Mammary epithelial cell (primary cell): ENCODE measurements at places on chromosomes 13 and 19. TPM values are rescaled to one million over a fixed set of nuclear protein-coding genes. Genes with fewer than 3 reads are reported as not detected.

MEF2B gene
- 0.68 and 1.3 TPM in 2 replicates for total RNA-seq

PTGIR gene
- total RNA-seq: under 0.01 TPM

RAB3A gene
- total RNA-seq: 0.61 and 1.8 TPM in 2 replicates

RNF126 gene
- total RNA-seq: 68.2 and 83.9 TPM in 2 replicates

OVOL3 gene
- not detected in 2 replicates for total RNA-seq

ZNF99 gene
- total RNA-seq: under 0.01 TPM

- DNase-seq: no peak
Observed at GRCh38 chr19:30879736-30880135, 469.5 kb downstream of the TSHZ3 start.

GRCh38 chr19:13861392-13861713 lies 15.6 kb upstream of the NANOS3 start:
- no peak for DNase-seq

GRCh38 chr19:51324167-51324481 lies 12.7 kb downstream of the IGLON5 start:
- no peak for DNase-seq

- DNase-seq: no peak
Observed at GRCh38 chr13:91647361-91647990, 249.1 kb downstream of the GPC5 start.

GRCh38 chr13:67045357-67045756 lies 184.8 kb downstream of the PCDH9 start:
- DNase-seq: no peak

DNA sequence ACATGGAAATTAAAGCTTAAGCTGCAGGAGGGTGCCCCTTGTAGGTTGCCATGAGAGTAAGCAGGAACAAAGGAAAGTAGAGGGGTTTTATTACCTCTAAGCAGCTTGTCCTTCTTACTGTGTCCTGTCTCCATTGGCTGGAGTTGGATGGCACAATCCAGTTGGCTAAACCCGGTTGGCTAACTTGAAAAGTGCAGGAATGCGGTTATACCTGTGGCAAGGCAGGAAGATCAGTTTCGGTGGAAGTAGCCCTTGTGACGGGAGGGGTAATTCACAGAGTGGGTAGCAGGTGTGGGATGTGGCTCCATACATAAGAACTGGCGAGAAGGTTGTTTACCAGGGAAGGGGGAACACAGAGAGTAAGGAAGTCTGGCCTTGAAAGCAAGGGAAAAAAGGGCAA lies 3.2 kb downstream of the ZNF726 start:
- DNase-seq: peak; percentile 60

- DNase-seq: no peak
Observed at GRCh38 chr19:1507192-1507660, 5.6 kb downstream of the ADAMTSL5 start.

DNA sequence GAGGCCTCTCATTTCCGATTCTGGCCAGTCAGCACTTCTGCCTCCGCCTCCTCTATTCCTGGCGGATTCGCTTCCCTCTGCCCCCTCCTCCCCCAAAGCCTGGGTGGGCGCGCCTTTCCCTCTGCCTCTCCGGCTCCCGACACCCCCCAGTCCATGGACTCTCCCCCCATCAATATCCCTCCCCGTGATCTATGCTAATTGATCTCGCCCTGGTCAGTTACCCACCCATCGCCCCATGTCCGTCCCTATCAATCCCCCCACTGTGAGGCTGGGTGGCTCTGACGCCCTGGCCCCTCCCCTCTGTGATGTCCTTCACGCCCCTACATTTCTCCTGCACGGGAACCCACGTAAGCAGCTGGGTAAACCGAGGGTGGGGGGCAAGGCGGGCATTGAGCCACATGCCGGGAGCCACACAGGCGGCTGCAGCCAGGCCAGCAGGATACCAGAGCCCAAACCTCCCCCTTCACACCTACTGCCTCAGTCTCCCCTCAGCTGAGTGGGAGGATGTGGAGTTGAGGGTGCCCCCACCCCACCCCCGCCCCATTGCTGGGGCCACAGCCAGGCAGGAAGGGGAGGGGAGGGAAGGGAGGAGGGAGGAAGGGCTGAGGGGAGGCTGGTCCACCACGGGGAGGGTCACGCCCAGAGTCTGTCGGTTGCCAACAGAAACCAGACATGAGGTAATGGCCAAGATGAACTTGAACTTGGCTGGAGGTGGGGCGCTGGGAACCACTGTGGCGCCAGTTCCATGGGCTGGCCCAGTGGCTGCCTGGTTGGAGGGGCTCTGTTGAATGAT lies 21.0 kb downstream of the SMIM24 start:
- peak; percentile 40 for DNase-seq

GRCh38 chr13:93328943-93329342 lies 102.3 kb downstream of the GPC6 start:
- DNase-seq: no peak

DNA sequence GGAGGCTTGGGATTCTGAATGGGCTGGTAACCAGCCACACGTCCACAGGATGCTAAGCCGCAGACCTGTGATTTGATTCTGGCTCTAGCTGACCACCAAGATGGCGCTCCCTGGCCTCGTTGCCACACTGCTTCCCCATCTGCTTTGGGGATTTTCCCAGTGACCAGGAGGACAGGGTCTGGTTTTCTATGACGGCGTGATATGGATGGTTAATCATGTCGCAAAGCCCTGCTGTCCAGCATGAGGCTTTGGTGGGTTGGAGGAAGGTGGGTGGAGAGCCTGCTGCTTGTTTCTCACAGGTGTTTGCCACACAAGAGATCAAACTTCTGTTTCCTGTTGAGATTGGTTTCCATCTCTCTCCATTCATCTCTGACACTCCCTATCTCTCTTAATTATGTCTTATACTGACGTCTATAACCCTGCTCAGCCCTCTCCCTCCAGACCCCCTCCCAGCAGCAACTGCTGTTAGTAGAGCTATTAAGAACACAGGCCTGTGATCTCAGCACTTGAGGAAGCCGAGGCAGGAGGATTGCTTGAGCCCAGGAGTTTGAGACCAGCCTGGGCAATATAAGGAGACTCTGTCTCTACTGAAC lies 102.7 kb downstream of the SIPA1L3 start:
- no peak for DNase-seq

- no peak for DNase-seq
Observed at GRCh38 chr13:37959284-37959683, 89.7 kb upstream of the TRPC4 start.

DNA sequence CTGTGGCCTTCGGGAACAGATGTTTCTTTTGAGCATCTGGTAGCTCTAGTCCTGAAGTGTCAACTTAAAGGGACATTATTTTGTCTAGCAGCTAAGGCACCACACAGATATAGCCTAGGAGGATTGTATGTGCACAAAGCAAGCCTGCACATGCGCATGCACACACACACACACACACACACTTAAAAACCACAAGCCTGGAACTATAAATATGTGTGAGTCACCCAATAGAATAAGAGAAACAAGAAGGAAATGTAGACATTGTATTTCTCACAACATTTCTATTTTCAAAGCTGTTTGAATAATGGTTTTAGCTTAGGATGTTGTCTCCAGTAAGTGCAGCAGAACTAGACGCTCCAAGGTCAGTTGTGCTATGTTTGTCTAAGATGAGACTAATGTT lies 516.5 kb downstream of the SUCLA2 start:
- peak; percentile 71 for DNase-seq

DNA sequence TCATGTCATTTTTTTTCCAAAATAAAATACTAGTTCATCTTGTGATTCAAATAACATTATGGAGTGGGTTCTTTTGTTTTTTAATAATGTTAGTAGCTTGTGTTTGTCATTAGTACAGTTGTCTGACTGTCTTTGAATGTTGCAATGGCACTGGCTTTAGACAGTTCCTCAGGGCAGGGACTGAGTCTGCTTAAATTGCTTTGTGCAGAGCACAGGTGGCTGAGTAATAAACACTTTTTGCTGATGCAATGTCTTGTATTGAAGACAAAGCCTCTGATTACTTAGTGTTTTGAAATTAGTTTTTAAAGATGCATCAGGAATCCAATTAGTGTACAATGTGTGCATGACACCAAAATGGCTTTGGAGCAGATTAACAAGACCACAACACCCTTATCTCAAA lies 88.7 kb upstream of the PCDH9 start:
- no peak for DNase-seq
